ENCODE measurements at places on chromosomes 1 and 21. TPM values are rescaled to one million over a fixed set of nuclear protein-coding genes. Genes with fewer than 3 reads are reported as not detected.

Gene MAP7D1
- total RNA-seq = 238 TPM

Gene NDUFS5
- total RNA-seq = 410 TPM

Gene ATF6
- total RNA-seq = 14.3 TPM

Gene FALEC
- total RNA-seq = 0.33 TPM

Gene CLCA2
- not detected for total RNA-seq

Measured in A549 treated with AZD2906 at 1 μM for 4 hours (cell line).